ENCODE measurements at places on chromosomes 4 and X.

- peak; percentile 44 for DNase-seq
These were observed 114.5 kb upstream of the GUCY1A1 start for GRCh38 chr4:155552180-155552579.

DNA sequence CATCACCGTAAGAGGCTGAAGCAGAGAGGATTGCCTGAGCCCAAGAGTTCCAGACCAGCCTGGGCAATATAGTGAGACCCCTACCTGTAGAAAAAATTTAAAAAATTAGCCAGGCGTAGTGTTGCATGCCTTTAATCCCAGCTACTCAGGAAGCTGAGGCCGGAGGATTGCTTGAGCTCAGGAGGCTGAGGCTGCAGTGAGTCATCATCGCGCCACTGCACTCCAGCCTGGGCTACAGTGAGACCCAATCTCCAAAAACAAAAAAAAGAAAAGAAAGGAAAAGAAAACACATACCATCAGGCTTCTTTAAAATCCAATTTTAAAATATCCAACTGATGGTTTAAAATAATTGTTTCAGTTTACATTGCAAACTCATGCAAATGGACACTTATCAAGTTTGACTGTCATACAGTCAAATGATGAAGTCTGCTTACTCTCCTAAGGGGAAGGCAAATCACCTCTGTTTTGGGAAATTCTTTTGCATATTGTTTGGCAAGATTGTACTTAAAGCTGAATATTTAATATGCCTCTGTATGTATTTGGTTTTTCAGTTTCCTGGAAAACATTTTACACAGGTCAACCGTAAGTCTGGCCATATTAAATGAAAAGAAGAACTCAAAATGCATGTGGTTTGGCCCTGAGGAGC is 23.7 kb upstream of the TENM3 start:
- no peak for DNase-seq

- no peak for DNase-seq
These were observed 117.3 kb downstream of the FAM13A start for GRCh38 chr4:88939697-88940096.

DNA sequence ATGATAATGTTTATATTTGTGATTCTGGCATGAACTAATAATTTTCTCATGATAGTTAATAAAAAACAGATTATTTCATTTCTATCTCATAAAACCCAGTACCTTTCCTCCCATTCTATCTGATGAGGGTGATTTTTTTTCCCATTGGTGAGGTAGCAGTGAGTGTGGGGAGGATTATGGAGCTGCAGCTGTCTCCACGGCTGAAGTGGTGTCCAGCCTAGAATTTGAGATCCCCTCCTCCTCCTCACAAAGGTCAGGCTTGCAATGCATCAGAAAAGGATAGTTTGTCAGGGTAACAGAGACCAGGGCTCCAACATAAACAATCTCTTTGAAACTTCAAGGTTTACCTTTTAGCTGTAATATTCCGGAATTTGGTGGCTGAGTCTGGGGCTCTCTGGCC is 60.9 kb downstream of the C4orf51 start:
- no peak for DNase-seq

- no peak for DNase-seq
These were observed 7.8 kb upstream of the XK start for GRCh38 chrX:37677765-37678164.

- DNase-seq = no peak
These were observed 64.1 kb downstream of the NEUROG2 start for GRCh38 chr4:112451831-112452230.

DNA sequence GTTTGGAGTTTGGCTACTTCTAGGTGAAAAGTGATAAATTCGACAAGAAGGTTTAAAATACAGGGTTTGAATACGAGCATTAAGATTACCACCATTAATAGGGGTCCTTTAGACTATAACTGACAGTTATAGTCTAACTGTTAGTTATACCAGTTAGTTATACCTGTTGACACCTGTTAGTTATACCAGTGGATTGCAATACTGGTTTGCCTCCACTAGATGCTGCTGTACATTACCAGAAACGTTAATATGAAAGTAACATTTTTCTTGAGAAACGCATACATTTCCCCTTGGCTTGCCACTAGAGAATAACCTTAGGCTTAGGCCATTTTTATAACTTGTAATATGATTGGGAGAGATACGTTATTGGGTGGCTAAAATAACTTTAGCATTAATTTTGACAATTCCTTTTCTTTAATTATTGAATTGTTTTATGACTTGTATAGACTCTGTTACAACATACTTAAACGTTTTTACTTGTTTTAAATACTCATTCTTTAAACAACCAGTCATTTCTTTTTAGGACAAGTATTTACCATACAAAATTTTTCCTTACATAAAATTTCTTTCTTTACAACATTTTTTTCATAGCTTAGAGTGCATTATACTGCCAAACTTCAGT is 911.2 kb downstream of the FSTL5 start:
- peak; percentile 23 for DNase-seq

GRCh38 chr4:13922459-13922858 is 294.9 kb upstream of the BOD1L1 start:
- DNase-seq = no peak

DNA sequence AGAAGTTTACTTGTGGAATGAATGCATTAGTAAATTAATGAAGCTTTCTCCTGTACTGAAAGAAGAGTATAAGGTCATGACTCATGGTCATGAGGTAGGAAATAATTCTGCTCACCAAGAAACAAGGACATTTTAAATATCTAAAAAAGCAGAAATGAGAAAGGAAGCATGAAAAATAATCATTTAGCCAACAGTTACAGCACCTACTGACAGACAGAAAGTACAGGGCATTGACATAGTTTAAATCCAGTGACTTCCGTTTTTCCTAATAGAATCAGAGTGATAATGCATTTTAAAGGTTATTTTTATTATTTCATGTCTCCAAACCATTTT is 30.5 kb upstream of the ACSL1 start:
- DNase-seq = peak; percentile 40

DNA sequence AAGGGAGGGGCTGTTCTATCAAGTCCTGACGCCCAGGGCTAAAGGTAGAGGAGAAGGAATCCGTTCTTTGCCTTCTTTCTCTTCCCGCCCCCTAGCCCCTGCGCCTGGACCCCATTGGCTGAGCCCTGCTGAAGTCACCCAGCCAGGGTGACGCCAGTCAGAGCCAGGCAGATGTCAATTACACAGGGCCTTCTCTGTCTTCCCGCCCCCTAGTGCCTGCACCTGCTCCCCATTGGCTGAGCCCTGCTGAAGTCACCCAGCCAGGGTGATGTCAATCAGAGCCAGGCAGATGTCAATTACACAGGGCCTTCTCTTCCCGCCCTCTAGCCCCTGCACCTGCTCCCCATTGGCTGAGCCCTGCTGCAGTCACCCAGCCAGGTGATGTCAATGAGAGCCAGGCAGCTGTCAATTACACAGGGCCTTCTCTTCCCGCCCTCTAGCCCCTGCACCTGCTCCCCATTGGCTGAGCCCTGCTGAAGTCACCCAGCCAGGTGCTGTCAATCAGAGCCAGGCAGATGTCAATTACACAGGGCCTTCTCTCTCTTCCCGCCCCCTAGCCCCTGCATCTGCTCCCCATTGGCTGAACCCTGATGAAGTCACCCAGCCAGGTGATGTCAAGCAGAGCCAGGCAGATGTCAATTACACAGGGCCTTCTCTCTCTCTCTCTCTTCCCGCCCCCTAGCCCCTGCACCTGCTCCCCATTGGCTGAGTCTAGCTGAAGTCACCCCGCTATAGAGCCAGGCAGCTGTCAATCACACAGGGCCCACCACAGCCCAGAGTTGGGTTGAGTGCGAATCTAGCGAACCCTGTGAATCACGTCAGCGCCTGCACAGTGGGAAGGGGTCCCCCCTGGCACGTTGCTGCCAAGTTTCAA is 46.4 kb downstream of the ASMT start:
- DNase-seq = no peak

DNA sequence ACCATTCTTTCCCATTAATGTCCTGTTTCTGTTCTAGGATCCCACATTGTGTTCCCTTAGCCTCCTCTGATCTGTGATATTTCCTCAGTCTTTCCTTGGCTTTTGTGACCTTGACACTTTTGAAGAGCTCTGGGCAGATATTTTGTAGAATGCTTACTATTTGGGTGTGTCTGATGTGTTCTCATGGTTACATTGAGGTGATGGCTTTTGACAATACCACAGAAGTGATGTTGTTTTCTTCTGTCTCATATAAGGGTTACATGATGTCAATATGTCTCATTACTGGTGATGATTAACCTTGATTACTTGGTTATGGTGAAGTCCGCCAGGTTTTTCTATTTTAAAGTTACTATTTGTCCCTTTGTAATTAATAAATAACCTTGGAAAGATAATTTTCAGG is 183.7 kb downstream of the SOWAHB start:
- peak; percentile 87 for DNase-seq

GRCh38 chr4:102574317-102574716 is 73.2 kb downstream of the NFKB1 start:
- DNase-seq = no peak

GRCh38 chrX:122196343-122196742 is 987.7 kb upstream of the GRIA3 start:
- no peak for DNase-seq

DNA sequence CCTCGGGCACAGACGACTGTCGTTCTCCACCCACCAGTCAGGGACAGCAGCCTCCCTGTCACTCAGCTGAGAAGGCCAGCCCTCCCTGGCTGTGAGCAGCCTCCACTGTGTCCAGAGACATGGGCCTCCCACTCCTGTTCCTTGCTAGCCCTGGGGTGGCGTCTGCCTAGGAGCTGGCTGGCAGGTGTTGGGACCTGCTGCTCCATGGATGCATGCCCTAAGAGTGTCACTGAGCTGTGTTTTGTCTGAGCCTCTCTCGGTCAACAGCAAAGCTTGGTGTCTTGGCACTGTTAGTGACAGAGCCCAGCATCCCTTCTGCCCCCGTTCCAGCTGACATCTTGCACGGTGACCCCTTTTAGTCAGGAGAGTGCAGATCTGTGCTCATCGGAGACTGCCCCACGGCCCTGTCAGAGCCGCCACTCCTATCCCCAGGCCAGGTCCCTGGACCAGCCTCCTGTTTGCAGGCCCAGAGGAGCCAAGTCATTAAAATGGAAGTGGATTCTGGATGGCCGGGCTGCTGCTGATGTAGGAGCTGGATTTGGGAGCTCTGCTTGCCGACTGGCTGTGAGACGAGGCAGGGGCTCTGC is 7.9 kb upstream of the MSANTD1 start:
- DNase-seq = no peak

GRCh38 chr4:1523907-1524636 is 117.8 kb upstream of the NKX1-1 start:
- DNase-seq = no peak

GRCh38 chr4:25993395-25994185 is 79.6 kb downstream of the SMIM20 start:
- DNase-seq = no peak

DNA sequence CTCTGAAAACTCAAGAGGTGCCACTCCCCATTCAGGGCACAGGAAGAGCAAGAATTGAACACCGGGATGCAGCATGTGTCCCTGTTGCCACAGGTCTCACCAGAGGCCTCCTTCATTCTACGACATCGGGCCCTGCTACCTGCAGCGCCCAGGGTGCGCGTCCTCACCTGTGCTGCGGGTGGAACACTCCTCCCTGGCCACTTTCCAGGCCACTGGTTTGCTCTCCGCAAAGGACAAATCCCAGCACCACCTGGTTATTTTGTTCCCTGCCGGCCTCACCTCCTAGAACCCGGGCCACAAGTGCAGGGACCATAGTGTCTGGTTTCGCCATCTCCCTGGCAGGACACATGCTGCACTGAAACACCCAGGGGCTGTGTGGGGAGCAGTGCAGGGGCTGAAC is 14.3 kb upstream of the FAM3A start:
- no peak for DNase-seq

DNA sequence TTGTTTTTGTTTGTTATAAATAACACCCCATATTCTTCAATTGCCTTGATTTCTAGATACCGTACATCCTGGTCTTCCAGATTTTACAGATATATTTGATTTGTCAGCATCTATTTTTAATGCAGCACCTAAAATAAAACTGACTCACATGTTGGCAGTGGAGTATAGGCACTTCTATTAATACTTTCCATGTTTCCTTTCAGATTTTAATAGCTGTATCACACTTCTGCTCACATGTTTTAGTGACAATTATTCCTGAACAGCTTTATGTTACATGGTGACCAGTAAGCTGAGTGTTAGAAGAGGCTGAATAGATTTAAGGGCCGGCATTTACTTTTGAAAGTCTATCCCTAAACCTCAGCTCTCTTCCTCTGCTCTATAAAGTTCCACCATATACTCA is 46.1 kb downstream of the C4orf46 start:
- DNase-seq = no peak

DNA sequence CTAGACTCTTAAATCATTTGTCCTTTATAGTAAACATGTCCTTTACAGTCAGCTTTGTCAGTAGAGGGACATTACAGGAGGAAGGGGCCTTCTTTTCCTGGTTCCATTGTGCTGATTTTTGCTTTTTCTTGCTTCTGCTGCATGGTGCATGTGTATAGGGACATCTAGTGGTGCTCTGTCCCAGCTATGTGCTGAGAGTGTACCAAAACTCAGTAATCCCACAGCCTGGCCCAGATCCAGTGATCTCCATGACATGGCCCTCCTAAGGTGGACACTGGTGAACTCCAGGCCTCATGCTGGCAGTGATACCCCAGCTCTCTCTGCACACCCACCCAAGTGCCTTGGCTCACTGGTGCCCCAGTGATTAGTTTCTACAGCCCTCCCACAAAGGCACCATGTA is 45.2 kb downstream of the MAGEB17 start:
- peak; percentile 13 for DNase-seq

DNA sequence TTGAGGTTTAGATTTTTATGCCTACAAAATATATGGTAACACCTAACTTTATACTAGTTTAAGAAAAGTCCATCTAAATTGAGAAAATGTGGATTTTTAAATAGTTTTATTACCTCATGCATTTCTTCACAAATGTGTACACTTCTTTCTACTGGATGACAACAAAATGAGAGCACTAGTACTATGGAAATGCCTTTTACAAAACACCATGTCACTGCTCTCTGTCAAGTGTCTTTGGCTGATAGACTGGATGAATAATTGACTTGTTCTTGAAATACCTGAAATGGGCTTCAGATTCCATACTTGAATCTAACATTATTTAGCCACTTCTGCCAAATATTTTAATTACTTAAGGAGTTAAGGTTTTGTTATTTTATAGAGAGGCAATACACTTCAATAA is 49.5 kb downstream of the AMELX start:
- peak; percentile 1 for DNase-seq

GRCh38 chrX:802846-803245 is 172.3 kb downstream of the SHOX start:
- no peak for DNase-seq
